ENCODE measurements at places on chromosomes 3 and 15. TPM values are rescaled to one million over a fixed set of nuclear protein-coding genes. Genes with fewer than 3 reads are reported as not detected.

The ZBED2 gene
- not detected for total RNA-seq

DNA sequence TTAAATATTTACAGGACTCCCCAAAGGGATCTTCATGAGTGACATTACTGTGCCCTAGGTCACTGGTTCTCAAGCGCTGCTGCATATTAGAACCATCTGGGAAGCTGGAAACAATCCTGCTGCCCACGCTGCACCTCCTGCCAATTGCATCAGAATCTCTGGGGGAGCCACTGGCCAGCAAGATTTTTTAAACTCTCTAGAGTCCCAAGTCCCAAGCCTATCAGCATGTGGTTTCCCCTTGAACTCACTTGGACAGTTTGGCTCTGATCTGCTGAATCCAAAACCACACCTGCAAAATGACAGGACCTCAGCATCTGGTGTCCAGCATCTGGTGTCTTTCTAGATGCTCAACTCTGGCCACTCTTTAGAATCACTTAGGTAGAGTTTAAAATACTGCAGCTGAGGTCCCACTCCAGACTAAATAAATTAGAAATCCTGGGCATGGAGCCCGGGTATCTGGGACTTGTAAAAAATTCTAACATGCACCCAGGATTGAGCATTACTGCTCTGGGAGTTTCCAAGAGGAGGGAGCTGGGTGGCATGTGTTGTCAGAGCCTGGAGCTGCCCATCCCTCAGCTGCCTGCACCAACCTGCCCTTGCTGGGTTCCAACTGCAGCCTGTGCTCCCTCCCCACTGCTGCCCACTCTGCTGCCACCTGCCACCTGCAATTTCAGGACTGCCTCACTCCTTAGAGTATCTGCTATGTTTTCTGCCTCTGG, 311.3 kb downstream of the SLC9A9 start:
- no peak for DNase-seq

- no peak for DNase-seq
Measured at GRCh38 chr3:65252266-65252665, 564.5 kb upstream of the ADAMTS9 start.

The CSNK1G1 gene
- total RNA-seq, result 31.4 TPM

The SAMMSON gene
- total RNA-seq, result 0.55 TPM

DNA sequence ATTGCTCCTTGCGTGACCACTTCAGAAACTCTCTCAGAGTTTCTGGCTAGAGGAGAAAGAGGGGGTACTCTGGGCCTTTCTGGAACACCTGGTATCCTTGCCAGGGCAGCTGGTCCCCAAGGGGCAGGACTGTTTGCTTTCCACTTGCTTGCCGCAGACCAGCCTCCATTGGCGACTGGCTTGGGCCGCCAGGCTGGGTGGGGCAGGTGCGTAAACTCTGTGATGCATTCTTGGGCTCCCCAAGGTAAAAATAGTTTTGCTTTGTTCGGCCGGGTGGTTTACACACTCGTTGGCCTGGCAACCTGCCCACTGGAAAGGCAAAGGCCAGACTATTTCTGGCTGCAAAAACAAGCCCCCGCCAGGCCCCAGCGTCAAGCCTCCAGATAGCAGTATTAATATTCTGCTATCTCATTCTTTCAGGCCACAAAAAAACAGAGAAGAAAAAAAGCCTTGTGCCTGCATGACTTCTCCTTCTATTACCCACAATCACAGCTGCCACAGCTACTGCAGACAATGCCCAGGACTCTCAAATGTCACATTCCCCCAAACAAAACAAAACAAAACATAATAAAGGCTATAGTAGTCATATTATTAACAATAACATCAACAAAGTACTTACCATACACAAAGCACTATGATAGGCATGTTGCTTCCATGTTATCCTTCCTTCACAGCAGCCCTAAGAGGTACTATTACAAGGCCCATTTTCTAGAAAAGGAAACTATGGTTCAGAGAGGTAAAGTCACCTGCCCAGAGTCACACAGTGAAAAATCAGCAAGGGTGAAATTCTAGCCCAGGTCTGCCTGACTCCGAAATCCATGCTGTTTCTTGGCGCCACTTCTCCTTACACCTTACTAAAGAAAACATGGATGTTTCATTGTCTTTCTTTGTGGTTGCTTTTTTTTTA, 14.0 kb upstream of the SSUH2 start:
- DNase-seq, result peak; percentile 29

The CEMIP gene
- 2.2 TPM for total RNA-seq

DNA sequence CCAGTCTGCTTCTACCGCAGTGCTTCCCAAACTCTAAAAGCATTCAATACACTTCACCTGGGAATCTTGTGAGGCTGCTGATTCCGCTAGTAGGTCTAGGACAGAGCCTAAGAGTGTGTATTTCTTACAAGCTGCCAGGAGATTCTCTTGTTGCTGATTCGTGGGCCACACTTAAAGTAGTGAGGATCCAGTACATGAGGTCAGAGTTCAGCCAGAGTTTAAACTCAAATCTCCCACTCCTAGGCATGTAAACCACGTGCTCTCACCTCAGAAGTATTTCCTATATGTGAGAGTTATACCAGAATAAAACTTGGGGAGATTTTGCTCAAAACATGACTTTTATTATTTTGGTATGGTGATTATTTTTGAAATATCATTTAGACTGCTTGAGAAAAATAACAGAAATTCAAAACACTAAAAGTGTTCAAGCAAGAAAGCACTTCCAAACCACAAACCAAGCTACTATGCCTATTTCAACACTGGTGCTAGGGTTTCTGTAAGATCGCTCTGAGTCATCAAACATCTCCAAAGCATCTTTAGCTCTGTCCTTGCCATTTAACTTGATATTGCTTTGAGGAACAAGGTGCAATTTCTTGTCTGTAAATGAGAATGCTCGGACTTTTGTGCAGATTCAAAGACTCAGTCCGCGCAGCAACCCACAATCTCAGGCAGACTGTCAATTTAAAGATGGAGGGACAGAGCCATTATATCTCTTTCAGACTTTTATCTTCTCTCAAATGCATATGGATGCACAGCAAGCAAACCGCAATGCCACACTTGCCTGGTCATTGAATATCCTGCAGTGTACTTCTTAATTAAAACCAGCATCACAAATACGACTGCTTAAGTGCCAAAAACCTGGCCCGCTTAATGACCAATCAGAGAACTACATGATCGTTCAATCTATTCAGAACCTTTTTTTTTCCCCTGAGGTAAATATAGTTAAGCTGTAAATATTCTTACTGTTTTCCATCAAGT, 59.8 kb downstream of the AGTR1 start:
- DNase-seq, result no peak

DNA sequence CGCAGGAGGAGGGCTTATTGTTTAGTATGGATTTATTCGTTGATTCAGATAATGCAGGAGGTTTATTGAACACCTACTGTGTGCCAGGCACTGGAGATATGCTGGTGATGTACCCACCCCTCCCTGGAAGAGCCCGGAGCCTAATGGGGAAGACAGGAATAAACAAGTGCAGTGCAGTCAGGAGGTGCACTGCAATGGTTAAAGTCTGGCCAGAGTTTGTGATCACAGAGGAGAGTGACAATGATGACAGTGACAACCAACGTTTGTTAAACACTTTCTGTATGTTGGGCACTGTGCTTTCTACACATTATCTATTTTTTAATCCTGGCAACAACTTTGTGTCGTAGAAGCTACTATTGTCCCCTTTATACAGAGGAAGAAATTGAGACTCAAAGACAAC, 70.4 kb downstream of the THSD4 start:
- no peak for DNase-seq

The CD80 gene
- total RNA-seq, result 2.5 TPM

The GRAMD1C gene
- total RNA-seq, result 3.4 TPM

- DNase-seq, result no peak
Measured at GRCh38 chr3:79418855-79419621, 348.8 kb downstream of the ROBO1 start.

- peak; percentile 5 for DNase-seq
Measured at GRCh38 chr15:70240082-70240481, 142.4 kb upstream of the TLE3 start.

DNA sequence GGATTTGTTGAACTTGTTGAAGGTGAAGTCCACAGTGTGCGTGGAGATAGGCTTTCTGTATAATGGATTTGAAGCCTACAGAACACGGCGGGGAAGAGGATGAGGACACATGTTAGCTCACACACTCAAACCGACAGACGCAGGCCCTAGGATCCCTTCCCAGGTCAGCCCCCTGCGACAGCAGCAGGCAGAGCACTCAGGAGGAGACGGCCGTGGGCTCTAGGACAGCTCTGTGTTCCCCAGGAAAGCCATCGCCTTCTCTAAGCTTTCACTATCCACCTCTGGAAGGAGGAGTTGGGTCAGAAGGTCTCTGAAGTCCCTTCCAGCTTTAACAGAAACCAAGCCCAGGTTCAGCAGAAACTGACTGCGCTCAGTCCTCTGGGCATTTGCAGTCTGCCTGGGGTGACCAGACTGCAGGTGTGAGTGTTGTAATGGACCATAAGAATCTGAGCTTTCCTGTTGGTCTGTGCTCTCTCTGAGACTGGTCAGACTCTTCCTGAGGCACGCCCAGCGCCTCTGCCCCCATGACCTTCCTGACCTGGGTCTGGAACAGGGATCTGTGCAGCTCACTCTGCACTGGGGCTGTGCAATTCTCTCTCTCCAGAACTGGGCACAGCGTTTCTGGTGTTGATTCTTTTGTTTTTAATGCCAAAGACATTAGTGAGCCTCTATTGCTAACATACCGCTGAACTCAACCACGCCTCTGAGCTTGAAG, 33.5 kb downstream of the UMPS start:
- peak; percentile 39 for DNase-seq

DNA sequence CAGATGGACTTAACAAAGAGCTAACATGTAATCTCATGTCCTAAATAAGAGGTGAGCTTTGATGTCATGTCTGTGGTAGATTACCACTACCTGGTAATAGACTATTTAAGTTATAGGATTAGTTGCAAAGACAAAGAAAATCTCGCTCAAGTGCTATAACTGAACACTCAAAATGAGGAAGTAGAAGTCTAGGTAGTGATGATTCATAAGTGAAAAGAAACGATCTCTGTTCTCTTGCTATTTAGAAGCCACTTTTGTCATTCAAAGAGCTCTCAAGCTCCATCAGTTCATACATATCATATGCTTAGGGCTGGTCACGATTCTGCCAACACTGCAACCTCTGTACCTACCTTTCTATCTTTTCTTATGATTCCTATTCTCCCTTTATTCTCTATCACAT, 110.9 kb downstream of the EDEM1 start:
- DNase-seq, result no peak

DNA sequence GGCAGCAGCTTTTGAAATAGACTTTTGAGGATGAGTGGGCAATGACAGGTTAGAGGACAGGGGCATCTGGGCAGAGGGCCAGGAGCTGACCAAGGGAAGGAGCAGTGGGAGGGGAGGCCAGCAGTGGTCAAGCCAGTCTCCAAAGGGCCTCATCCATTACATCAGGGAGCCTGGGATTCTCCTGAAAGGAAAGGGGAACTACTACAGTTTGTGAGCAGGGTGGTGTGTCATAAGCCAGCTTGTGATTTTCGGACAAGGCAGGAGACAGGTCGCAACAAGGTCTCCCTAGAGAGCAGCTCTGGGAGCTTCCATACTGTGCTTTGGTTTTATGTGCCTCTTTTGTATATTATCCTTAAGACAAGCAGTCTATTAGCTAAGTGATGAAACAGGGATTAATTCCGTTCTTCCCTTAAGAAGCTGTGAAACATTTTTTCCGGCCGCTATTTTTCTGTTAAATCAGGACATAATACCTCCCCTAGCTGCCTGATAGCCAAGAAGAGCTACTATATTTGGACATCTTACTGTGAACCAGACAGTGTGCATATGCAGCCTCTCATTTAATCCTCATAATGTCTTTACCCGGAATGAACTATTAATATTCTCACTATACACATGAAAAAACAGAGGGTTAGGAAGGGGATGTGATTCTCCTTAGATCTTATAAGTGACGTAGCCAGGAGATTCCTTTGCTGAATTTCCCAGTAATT, 46.4 kb downstream of the C2CD4B start:
- DNase-seq, result no peak

The MESP2 gene
- total RNA-seq, result 0.20 TPM

GRCh38 chr15:100043692-100044091, 298.1 kb downstream of the ADAMTS17 start:
- DNase-seq, result peak; percentile 17

DNA sequence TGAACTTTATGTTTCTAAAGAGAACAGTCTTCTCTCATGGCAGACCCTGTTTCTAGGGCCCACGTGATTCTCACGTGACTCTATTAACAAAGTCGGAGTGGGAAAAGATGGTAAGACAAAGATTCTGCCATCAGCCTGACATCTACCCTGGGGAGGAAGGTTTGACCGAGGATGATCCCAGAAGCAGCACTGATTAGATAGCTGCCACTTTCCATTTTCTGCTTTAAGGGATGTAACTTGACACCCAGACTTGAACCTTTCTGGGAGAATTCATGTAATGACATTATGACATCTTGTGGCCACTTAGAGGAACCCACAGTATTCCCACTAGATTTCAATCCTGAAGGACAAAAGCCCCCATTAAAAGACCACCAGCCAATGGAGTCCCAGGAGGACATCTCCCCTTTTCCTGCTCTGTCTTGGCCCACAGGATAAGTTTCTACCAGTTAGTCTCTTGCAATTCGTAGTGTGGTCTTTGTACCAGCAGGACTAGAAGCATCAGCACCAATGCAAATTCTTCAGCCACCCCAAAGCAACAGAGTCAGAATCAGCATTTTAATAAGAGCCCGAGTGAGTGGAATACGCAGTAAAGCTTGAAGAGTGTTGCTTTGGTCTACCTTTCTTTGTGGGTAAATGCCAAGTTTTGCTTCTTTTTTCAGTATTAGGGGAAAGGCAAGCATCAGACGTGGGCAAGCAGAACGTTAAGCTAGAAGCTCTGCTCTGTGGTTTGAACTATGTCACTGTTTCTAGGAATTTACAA, 480.5 kb upstream of the PROK2 start:
- DNase-seq, result no peak

DNA sequence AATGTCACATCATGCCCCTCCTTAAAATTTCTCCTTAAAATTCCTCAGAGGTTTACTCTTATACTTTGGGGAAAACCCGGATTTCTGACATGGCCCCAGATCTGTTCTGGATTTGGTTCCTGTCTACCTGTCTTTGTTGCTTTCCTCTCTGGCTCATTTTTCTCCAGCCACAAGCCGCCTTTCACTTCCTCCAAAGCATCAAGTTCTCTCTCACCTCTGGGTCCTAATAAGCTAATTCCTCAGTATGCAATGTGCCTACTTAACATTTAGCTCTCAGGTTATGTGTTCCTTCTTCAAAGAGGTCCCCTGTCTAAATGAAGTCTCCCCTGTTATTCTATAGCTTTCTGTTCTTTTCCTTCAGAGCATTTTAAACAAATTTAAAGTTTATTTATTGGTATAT, 16.1 kb downstream of the HMG20A start:
- no peak for DNase-seq

The SPESP1 gene
- not detected for total RNA-seq

The CD276 gene
- total RNA-seq, result 133 TPM

- DNase-seq, result no peak
Measured at GRCh38 chr3:107345822-107346405, 31.3 kb upstream of the CCDC54 start.

The HGD gene
- total RNA-seq, result not detected

Measured in endodermal cell (in vitro differentiated cells).